NB4 (cell line): ENCODE measurements at places on chromosomes 16 and 17.

DNA sequence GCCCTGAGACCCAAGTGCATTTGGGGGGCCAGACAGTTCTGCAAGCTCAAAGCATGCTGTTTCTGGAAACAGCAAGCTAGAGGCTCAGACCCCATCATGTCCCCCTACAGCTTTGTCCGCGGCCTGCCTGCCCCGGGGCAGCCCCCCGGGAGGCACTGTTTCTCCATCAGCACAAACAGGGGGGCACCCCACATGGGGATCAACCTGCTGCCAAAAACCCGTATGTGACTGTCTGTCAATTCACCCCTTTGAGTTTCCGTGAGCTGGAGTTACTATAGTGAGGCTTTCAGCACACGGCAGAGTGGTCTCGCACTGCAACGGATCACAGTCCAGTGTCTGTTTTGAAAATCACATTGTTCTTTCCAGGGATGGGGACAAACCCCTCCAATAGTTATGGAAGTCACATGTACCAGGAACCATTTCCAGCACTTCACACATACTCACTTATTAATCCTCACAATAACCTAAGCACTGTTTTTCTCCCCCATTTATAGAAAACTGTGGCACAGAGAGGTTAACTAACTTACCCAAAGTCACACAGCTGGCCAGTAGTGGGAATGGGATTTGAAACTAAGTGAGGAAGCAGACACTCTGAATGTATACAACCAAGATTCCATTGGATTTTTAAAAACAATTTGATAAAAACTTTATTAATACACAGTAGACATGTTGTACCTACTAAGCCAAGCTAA lies 269.0 kb downstream of the C16orf95 start:
- no peak for DNase-seq

GRCh38 chr17:3039736-3040135 lies 23.7 kb downstream of the OR1D5 start:
- DNase-seq = peak; percentile 73

- no peak for DNase-seq
Observed at GRCh38 chr17:66711881-66712321, 123.0 kb upstream of the CACNG5 start.

GRCh38 chr17:33523577-33523981 lies 230.5 kb upstream of the ASIC2 start:
- DNase-seq = peak; percentile 6

DNA sequence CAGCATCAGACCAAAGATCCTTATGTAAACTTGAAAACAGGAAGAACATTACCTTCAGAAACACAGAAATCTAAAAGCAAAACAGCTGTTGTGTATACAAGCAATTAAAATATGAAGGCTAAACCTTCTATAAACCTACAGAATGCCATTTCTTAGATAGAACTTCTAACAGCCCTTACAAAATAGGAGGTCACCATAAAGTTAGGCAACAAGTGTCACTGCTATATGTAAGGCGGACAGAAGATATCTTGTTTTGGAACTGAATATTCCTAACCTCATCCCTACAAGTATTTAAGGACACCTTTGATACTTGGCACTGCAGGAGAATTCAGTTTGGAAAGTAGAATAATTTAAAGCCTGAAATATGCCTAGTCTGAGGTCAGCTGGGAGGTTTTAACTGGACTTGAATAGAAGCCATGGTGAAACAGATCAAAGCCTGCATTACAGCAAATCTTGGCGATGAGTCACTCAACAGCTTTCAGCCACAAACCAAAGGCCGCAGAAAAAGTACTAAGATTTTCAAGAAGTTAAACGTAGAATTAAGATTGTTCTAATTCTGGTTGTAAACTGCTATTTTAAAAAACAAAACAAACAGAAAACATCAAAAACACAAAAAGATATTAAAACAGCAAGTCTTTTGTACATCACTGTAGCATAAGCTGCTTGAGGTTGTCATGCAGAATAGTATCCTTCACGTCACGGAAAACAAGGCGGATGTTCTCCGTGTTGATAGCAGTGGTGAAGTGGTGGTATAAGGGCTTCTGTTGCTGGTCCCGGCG lies 42.7 kb downstream of the GNA13 start:
- DNase-seq = peak; percentile 70

- no peak for DNase-seq
Observed at GRCh38 chr16:59527206-59527997, 793.3 kb upstream of the GOT2 start.

- DNase-seq = no peak
Observed at GRCh38 chr17:40531051-40531991, 29.9 kb upstream of the TNS4 start.

DNA sequence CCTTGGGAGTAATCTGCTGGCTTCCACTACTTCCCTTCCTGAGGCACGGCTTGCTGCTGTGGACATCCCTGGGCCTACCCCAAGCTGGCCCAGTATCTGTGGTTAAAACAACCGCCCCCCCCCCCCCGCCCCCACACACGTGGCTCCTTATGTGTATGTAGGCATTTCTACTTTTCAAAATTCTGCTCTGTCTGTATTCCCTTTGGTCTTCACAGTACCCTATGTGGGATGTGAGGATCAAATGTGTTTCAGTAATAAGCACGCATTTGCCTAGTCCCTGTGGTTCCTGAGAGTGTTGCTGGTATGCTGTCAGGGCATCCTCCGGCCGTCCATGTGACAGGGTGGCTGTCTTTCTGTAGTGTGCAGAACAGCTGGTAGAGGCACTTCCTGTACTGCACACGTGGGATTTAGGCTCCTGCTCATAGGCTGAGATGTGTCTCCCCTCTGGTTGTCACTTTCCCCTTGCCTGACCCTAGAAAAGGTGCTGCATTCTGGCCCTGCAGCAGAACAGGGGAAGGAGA lies 2.2 kb downstream of the NT5M start:
- peak; percentile 94 for DNase-seq

- DNase-seq = peak; percentile 34
Observed at GRCh38 chr16:75250809-75251279, 580 bp downstream of the BCAR1 start.

GRCh38 chr17:67019809-67020208 lies 24.5 kb upstream of the CACNG1 start:
- DNase-seq = no peak

DNA sequence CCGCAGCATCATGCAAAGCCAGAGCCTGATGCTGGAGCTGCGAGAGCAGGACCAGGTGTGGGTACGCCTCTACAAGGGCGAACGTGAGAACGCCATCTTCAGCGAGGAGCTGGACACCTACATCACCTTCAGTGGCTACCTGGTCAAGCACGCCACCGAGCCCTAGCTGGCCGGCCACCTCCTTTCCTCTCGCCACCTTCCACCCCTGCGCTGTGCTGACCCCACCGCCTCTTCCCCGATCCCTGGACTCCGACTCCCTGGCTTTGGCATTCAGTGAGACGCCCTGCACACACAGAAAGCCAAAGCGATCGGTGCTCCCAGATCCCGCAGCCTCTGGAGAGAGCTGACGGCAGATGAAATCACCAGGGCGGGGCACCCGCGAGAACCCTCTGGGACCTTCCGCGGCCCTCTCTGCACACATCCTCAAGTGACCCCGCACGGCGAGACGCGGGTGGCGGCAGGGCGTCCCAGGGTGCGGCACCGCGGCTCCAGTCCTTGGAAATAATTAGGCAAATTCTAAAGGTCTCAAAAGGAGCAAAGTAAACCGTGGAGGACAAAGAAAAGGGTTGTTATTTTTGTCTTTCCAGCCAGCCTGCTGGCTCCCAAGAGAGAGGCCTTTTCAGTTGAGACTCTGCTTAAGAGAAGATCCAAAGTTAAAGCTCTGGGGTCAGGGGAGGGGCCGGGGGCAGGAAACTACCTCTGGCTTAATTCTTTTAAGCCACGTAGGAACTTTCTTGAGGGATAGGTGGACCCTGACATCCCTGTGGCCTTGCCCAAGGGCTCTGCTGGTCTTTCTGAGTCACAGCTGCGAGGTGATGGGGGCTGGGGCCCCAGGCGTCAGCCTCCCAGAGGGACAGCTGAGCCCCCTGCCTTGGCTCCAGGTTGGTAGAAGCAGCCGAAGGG lies 24.2 kb downstream of the C1QTNF1 start:
- DNase-seq = no peak

DNA sequence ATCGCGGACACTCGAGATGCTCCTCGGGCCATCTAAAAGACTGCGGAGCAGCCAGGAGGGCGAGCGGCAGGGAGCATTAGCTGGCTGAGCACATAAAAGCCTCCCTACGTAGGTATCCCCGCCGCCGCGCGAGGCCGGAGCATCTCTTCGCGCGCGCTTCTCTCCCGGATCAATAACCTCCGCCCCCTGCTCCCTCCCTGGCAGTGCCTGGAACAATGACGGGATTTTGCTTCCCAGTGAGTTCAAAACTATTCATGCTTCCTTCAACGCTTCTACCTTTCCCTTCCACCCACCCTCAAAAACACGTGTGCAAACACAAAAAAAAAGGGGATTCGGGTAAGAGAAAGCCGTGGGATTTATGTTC lies 984 bp downstream of the CENPV start:
- peak; percentile 68 for DNase-seq

DNA sequence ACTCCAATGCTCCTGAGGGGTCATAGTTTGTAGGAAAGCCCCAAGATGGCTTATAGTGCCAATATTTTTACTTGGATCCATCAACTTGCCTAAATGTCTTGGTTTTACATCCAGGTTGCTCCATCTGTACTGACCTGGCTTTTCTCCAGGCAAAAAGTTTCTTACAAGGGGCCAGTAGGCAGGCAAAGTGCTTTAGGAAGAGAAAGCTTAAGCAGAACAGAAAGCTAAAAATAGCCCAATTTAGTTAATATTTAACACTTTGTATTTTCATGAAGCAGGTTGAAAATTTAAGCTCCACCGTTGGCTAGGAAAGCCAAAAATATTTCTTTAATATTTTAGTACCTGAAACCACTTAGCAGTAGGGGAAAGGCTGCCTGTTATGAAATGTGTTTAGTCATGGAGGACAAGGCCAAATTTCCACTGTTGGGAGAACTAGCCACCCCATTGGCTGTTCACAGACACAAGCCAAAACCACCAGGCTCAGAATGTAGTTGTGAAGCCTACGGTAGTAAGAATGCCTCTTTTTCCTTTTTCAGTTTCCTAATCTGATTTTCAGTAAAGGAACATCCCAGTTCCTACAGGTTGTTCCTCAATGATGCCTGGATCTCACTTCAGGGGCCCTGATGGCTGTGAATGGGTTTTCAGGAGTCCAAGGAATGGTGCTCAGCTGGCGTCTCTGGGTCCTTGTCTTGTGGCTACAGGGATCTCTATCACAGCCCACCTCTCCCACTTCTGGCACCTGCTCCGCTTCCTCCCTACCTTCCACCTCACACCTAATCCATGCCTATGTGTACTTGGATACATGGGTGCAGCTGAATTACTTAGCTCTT lies 324.8 kb downstream of the PMP22 start:
- DNase-seq = no peak

GRCh38 chr17:42704837-42705494 lies 22.6 kb downstream of the CNTNAP1 start:
- no peak for DNase-seq
